ENCODE measurements at places on chromosomes 3 and 15.

- DNase-seq = no peak
These were observed 17.9 kb downstream of the HAPLN3 start for GRCh38 chr15:88877415-88877814.

DNA sequence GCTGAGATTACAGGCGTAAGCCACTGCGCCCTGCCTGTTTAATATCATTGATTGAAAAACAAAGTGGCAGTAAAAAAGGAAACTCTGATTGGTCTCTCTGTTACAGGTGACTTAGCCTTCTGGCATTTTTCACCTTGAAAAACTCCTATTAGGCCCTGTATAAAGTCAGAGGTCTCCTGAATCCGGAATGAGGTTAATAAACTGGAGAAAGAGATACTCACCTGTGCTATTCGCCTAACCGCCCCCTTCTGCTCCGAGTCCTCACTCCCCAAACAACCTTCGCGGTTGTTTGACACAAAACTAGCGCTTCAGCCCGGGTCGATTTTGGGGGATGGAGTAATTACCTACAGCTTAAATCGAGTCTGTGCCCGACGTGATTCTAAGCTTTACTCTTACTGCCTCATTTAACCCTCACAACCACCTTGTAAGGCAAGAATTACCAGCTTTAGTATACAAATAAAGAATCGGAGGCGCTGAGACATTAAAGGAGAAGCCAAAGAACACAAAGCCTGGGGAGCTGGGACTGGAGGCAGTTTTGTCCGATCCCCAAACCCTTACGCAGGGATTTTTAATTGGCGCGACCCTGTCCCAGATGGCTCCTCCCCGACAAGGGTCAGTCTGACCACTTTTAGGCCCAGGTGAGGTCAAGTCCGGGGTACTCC is 441 bp downstream of the CEP70 start:
- no peak for DNase-seq

GRCh38 chr15:70633103-70633831 is 130.1 kb downstream of the UACA start:
- DNase-seq = peak; percentile 72

- DNase-seq = no peak
These were observed 26.7 kb upstream of the SNRK start for GRCh38 chr3:43259626-43260025.

DNA sequence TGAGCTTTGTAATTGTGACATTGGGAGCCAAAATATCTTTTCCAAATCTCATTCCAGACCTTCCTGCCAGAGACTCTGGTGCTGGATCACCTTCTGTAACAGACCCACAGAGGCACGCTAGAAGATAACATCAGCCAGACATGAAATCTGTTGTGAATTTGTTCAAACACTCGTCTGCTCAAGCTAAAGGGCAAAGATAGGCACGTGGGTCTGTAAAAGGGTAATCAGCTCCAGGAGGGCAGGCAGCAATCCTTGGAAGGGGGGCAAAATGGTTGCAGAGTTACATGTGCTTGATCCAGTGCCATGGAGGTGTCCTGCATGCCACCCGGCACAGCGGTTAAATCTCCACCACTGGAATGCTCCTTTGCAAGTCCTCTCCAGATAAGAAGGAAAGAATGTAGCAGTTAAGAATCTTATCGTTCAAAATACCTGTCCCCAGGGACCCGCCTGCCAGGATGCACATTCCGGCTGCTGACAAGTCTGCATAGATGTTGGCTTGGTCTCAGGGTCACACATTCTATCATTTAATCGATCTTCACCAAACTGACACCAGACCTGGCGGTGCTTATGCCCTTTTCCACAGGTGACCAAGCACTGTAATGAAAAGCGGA is 74.8 kb downstream of the ADAMTS9 start:
- DNase-seq = no peak

- no peak for DNase-seq
These were observed 103.1 kb upstream of the ATP11B start for GRCh38 chr3:182690172-182690571.

GRCh38 chr15:77031376-77032050 is 36.6 kb downstream of the PSTPIP1 start:
- peak; percentile 68 for DNase-seq

GRCh38 chr3:17431484-17432045 is 310.9 kb downstream of the TBC1D5 start:
- no peak for DNase-seq

GRCh38 chr3:40872258-40872920 is 326.9 kb upstream of the CTNNB1 start:
- no peak for DNase-seq

- DNase-seq = peak; percentile 37
These were observed 633.1 kb upstream of the TBL1XR1 start for GRCh38 chr3:177830411-177830849.

GRCh38 chr15:74906067-74906449 is 593 bp downstream of the FAM219B start:
- no peak for DNase-seq

- no peak for DNase-seq
These were observed 84.5 kb downstream of the MEGF11 start for GRCh38 chr15:66169023-66169422.

DNA sequence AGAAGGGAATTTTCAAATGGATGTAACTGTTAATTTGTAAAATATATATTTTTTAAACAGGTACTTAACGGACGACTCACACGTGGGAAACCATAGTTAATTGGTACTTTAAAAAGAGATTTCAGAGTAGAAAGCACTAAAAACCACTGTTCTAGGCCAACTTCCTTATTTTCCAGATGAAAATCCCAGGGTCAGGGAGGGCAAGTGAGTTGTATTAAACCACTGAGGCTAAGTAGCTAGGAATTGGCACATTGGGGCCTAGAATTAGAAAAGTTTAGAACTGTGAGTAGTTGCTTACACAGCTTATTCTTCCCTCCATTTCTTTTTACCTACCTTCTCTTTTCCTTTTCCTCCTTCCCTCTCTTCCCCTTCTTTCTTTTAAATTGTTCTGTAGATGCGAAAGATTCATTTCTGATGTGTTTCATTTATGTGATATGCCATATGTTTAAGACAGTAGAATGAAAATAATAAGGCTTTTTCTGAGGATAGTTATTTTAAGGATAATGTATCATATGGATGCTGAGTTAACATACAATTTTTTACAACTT is 4.1 kb upstream of the UTS2B start:
- no peak for DNase-seq

DNA sequence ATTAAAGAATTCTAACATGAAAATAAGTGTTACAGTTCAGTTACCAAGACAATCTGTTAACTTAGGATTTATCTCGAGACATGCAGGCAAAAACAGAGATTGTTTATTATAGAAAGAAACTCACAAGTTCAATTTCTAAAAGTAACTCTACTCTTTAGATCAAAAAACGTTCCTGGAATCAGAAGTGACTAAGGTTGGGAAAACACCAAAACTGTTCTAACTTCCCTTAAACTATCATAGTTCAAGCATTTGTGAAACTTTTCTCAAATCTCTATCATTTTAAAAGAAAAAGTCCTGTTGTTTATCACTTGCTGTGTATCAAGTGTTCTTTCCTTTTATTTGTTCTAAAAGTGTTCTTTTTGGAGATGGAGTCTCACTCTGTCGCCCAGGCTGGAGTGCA is 8.7 kb downstream of the WDR82 start:
- DNase-seq = no peak

DNA sequence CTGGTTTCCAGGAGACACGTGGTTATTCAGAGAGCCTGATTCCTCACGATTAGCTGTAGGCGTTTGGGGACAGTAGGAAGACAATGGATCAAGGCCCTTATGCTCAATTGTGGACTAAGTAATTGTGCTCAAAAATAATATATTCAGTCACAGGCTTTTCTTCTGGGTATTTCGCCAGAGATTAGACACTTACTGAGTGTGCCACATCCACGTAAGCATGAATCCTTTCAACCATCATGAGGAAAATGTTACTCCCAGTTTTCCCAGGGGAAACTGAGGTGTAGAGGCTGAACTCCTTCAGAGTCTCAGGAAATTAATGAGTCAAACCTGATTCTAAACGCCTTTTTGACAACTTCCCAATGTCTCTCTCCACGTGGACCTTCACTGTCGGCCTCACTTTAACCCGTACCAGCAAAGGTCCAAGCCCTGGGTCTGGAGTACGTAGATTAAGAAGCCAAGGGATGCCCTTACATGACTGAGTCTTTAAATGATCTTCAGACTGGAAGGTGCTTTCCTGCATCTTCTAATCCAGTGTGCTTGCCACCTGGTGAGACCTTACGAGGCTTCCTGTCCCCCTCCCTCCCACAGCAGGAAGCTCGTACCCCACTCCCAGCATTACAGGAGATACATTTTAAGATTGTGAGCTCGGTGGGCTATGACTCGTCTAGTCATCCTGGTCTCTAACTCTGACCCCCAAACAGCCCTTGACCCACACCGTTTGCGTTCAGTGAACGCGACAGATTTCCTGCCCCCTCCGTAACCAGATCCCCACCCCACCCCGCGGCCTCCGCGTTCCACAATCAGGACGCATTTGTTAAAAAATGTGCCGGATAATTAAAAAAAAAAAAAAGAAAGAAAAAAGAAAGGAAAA is 1.7 kb downstream of the PKM start:
- peak; percentile 44 for DNase-seq

GRCh38 chr15:66761726-66762595 is 59.9 kb downstream of the SMAD6 start:
- peak; percentile 68 for DNase-seq

DNA sequence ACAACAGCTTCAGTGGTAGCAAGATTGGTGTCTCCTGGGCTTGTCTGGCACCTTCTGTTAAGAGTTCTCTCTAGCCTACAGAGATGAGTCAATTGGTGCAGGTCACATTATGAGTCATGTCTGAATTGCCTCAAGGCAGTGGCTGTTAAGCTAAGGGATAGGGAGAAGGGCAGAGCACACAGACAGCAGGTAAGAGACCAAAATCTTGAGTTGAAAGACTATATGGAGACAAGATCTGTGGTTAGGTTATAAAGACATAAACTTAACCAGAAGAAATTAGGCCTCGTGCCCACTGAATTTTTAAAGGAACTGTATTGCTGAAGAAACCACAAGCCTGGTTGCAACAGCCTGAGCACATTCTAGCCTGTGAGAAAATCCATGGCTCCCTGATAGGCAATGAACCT is 19.2 kb upstream of the KPNA1 start:
- DNase-seq = no peak

DNA sequence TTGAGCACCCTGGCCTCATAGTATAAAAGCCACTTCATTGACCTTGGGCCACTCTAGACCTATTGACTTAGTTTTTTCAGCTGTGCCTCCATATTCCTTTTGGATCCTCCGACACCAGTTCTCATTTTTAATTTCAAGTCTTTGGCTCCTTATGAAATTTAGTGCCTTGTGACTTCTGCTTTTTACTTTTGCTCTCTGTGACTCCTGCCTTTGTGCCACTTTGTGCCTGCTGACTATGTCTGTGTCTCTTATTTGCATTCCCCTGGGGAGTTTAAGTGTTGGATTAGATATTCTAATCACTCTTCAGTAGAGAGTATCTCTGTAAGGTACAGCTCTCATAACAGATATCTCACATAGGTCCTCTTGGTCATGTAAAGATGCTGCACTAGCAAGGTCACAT is 39.6 kb upstream of the GPR149 start:
- DNase-seq = no peak

DNA sequence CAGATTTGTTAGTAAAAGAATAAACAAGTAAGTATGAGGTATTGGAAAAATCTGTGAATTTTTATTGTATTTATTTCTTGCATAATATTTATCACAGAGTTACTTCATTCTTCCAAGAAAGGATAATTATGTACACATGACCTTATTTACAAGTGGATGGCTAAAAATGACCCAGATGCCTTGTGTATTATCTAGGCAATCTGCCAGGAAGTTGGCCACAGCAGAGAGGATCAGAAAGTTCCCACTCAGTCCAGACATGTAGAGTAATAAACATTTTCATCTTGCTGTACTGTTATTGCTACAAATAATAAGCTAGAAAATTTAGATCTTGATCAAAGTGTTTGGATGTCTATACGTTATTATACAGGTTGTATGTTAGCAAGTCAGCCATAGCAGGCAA is 317.1 kb downstream of the EPHA6 start:
- no peak for DNase-seq

- DNase-seq = peak; percentile 54
These were observed 146.2 kb downstream of the KLF13 start for GRCh38 chr15:31472636-31473384.
